Colonic mucosa (tissue), 4 donors: ENCODE measurements at places on chromosomes 16 and 17. TPM values are rescaled to one million over a fixed set of nuclear protein-coding genes. Genes with fewer than 3 reads are reported as not detected.

- no peak for DNase-seq
- no peak overlapping the region for H3K27ac ChIP-seq
- no peaks in the 10 kb centered on the region for H3K27me3 ChIP-seq
- H3K4me1 ChIP-seq, result peaks cover 3% of the 10 kb centered on the region
- no peaks in the 10 kb centered on the region for H3K36me3 ChIP-seq
- H3K4me3 ChIP-seq, result no peak overlapping the region
Observed at GRCh38 chr17:4734857-4735475, 3.7 kb downstream of the MED11 start.

GRCh38 chr16:46713634-46714033, 24.2 kb downstream of the ORC6 start:
- no peaks in the 10 kb centered on the region for H3K36me3 ChIP-seq
- no peaks in the 10 kb centered on the region for H3K4me1 ChIP-seq
- no peak overlapping the region for H3K27ac ChIP-seq
- H3K27me3 ChIP-seq, result no peaks in the 10 kb centered on the region
- DNase-seq, result no peak

GRCh38 chr16:14668556-14669223, 25.4 kb downstream of the PLA2G10 start:
- peaks cover 12% of the 10 kb centered on the region for H3K36me3 ChIP-seq
- no peaks in the 10 kb centered on the region for H3K27me3 ChIP-seq
- peak overlapping the region; percentile 81 for H3K27ac ChIP-seq
- no peak overlapping the region for H3K4me3 ChIP-seq
- peaks cover 3% of the 10 kb centered on the region for H3K4me1 ChIP-seq

- H3K27me3 ChIP-seq, result no peaks in the 10 kb centered on the region
- peak; percentile 63 for DNase-seq
- no peak overlapping the region for H3K27ac ChIP-seq
- H3K4me3 ChIP-seq, result no peak overlapping the region
Observed at GRCh38 chr16:81493755-81494433, 49.3 kb downstream of the CMIP start.

DNA sequence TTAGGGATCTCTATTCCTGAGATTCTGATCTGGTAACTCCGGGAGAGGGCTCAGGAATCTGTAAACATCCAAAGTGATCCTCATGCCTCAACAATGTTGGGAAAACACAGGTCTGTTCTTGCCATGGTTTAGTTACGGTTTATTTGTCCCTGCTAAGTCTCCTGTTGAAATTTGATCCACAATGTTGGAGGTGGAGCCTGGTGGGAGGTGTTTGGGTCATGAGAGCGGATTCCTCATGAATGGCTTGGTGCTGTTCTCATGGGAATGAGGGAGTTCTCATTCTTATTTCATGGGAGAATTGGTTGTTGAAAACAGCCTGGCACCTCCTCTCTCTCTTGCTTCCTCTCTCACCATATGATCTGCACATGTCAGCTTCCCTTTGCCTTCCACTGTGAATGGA, 608.6 kb upstream of the GOT2 start:
- H3K36me3 ChIP-seq, result no peaks in the 10 kb centered on the region
- no peak for DNase-seq
- H3K4me1 ChIP-seq, result no peaks in the 10 kb centered on the region
- no peaks in the 10 kb centered on the region for H3K27me3 ChIP-seq
- H3K27ac ChIP-seq, result no peak overlapping the region

- peak within 1 kb of the TSS; percentile 38 for H3K27ac ChIP-seq
- H3K36me3 ChIP-seq, result no peaks in the 10 kb centered on the region
- DNase-seq, result peak; percentile 94
- peaks cover 44% of the 10 kb centered on the region for H3K27me3 ChIP-seq
Observed at GRCh38 chr17:47850692-47851573, at the start of gene SP6. SP6 (minus strand) TSS chr17:47851163; CDS start chr17:47848429, 2,734 bp downstream.

DNA sequence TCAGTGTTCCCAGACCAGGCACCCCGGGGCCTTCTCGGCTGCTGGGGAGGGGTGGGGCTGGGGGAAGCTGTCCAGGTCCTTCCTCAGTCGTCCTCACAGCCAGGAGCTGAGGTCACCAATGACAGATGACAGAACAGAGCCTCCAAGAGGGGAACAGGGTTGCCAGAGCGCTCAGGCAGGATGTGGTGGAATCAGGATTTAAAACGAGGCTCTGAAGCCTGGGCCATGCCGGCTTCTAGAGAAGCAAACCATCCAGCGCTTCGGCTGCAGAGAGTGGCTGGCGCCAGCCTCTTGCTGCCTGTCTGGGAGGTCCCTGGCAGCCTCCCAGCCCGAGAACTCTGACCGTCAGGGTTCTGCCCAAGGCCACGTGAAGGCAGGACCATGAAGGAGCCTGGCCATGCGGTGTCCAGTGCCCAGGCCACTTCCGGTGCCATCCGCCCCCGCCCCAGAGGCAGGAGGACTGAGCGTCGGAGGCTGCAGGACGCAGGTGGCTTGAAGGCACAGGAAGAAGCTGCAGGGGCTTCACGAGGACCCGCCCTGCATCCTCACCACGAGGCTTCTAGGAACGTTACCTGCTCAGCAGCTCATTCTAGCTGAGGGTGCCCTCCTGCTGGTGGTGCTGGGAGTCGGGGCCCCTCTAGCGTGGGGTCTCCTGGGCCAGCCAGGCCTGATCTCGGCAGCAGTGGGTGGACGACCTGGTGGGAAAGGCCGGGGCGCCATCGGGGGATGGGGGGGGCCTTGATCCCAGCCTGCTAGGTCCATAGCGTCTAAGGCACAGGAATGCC, 78.5 kb downstream of the KLHDC4 start:
- no peaks in the 10 kb centered on the region for H3K27me3 ChIP-seq
- DNase-seq, result no peak
- no peaks in the 10 kb centered on the region for H3K4me1 ChIP-seq
- H3K36me3 ChIP-seq, result no peaks in the 10 kb centered on the region
- H3K27ac ChIP-seq, result no peak overlapping the region
- no peak overlapping the region for H3K4me3 ChIP-seq

- no peaks in the 10 kb centered on the region for H3K4me1 ChIP-seq
- H3K36me3 ChIP-seq, result no peaks in the 10 kb centered on the region
- H3K4me3 ChIP-seq, result no peak overlapping the region
- no peaks in the 10 kb centered on the region for H3K27me3 ChIP-seq
- no peak for DNase-seq
Observed at GRCh38 chr16:11481987-11482386, 104.7 kb downstream of the LITAF start.

- no peaks in the 10 kb centered on the region for H3K27me3 ChIP-seq
- no peaks in the 10 kb centered on the region for H3K36me3 ChIP-seq
- H3K4me3 ChIP-seq, result no peak overlapping the region
Observed at GRCh38 chr17:50452630-50453300, 15.9 kb downstream of the CHAD start.

- H3K4me3 ChIP-seq, result no peak overlapping the region
- no peaks in the 10 kb centered on the region for H3K27me3 ChIP-seq
- DNase-seq, result no peak
- no peaks in the 10 kb centered on the region for H3K36me3 ChIP-seq
- no peaks in the 10 kb centered on the region for H3K4me1 ChIP-seq
Observed at GRCh38 chr16:4081521-4082021, 34.7 kb downstream of the ADCY9 start.

DNA sequence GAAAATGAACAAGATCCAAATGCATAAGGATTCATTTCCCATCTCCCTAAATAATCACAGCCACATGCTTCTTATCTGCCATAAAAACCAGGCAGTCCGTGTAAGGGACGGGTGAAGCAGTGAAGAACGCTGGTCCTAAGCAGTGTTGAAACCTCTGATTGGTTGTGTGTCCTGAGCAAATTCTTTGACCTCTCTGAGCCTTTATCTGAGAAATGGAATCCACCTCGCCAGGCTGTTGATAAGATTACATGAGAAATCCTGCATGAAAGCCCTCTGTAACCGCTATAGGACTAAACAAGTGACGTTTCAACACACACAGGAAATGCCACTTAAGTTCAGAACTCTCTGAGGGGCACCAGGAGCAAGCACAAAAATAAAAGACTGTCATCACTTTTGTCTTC, 26.8 kb downstream of the GAS7 start:
- no peaks in the 10 kb centered on the region for H3K27me3 ChIP-seq
- no peak overlapping the region for H3K27ac ChIP-seq
- no peak for DNase-seq
- H3K36me3 ChIP-seq, result no peaks in the 10 kb centered on the region

DNA sequence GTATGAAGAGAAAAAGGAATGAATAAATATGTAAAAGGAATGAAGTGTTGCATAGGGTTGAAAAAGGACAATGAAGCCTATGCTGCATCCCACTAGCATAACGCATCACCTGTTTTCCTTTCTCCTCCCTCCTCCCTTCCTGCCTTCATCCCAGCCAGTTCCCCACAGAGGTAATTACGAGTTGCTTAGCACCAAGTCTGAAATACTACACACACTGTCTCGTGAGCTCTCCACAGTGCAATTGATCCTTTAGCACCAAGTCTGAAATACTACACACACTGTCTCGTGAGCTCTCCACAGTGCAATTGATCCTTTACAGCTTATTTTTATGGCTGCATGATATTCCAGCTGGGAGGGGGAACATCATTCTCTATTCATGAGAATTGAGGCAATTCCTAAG, 1.1 kb upstream of the DRC7 start:
- no peaks in the 10 kb centered on the region for H3K4me1 ChIP-seq
- no peak for DNase-seq
- no peak overlapping the region for H3K4me3 ChIP-seq
- no peaks in the 10 kb centered on the region for H3K27me3 ChIP-seq

GRCh38 chr17:78362671-78363070, 2.8 kb upstream of the SOCS3 start:
- H3K27me3 ChIP-seq, result no peaks in the 10 kb centered on the region
- no peak overlapping the region for H3K4me3 ChIP-seq
- H3K36me3 ChIP-seq, result peaks cover 6% of the 10 kb centered on the region
- DNase-seq, result no peak

DNA sequence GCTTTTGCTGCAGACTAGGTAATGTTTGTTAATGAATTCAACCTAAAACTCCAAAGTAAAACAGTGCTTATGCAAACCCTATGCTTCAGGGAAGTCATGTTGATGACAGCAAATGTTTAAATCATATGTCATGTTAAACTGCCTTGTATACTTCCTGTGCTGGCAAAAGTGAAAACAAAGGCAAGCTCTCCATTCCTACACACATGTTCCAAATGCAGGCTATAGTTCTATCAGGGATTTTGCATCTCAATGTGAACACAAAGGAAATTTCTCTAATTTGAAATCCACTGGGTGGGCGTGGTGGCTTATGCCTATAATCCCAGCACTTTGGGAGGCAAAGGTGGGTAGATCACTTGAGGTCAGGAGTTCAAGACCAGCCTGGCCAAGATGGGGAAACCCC, 19.3 kb downstream of the UNK start:
- no peak overlapping the region for H3K27ac ChIP-seq
- H3K36me3 ChIP-seq, result no peaks in the 10 kb centered on the region

DNA sequence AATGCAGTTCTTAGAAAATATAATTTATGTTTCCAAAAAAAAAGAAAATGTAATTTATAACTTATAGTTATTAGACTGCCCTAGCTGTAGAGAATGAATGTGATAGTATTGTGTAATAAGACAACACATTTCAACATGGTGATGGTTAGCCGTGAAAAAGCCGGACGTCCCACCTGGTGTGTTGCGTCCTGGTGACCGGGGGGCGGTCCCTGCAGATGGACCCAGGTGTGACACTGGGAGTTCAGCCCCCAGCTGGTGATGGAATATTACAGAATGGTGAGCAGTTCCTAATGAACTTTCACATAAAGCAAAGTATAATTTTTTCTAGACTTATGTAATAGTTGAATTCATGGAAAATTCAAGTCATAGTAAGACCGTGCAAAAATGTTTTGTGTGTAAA, 132.8 kb downstream of the LAT start:
- no peaks in the 10 kb centered on the region for H3K36me3 ChIP-seq
- no peak for DNase-seq
- H3K27me3 ChIP-seq, result no peaks in the 10 kb centered on the region
- no peak overlapping the region for H3K27ac ChIP-seq
- H3K4me1 ChIP-seq, result no peaks in the 10 kb centered on the region

DNA sequence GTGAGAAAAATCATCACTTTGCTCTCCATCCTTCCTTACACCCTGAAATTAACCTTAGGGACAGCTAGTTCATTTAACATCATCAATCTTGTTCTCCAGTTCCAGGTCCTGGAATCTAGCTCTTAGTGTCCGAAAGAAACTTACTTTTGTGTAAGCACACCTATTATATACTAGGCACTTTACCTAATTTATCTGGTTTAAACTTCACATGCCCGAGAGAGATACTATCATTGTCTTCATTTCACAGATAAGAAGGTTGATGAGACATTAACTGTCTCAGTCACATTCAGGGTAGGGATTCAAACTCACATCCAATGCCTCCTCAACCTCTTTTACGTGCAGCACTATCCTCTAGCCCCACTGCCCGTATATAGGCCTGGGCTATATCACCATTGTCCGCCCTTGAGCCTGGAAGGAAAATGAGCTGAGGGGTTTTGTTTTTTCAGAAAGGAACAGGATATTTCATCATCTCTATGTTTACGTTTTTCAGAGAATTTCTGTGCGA, 501 bp upstream of the AP2B1 start:
- H3K4me3 ChIP-seq, result peak overlapping the region; percentile 69
- DNase-seq, result peak; percentile 21
- H3K27ac ChIP-seq, result peak overlapping the region; percentile 88
- H3K27me3 ChIP-seq, result no peaks in the 10 kb centered on the region

- H3K27ac ChIP-seq, result no peak overlapping the region
- H3K4me3 ChIP-seq, result no peak overlapping the region
- no peaks in the 10 kb centered on the region for H3K4me1 ChIP-seq
Observed at GRCh38 chr16:82638095-82638798, 11.5 kb downstream of the CDH13 start.

- H3K27ac ChIP-seq, result no peak overlapping the region
- no peak for DNase-seq
- H3K4me3 ChIP-seq, result no peak overlapping the region
- no peaks in the 10 kb centered on the region for H3K4me1 ChIP-seq
- peaks cover 7% of the 10 kb centered on the region for H3K27me3 ChIP-seq
- no peaks in the 10 kb centered on the region for H3K36me3 ChIP-seq
Observed at GRCh38 chr16:83996481-83997252, 28.6 kb downstream of the NECAB2 start.

- H3K36me3 ChIP-seq, result no peaks in the 10 kb centered on the region
- no peak for DNase-seq
- H3K27me3 ChIP-seq, result no peaks in the 10 kb centered on the region
- peak overlapping the region; percentile 64 for H3K27ac ChIP-seq
- H3K4me1 ChIP-seq, result peaks cover 7% of the 10 kb centered on the region
- H3K4me3 ChIP-seq, result no peak overlapping the region
Observed at GRCh38 chr17:76657505-76658241, 14.1 kb upstream of the ST6GALNAC1 start.

GRCh38 chr16:88911136-88911945, 44.9 kb upstream of the PABPN1L start:
- DNase-seq, result no peak
- H3K4me1 ChIP-seq, result no peaks in the 10 kb centered on the region
- H3K27ac ChIP-seq, result no peak overlapping the region
- H3K4me3 ChIP-seq, result no peak overlapping the region

GRCh38 chr17:47840001-47840741, 902 bp downstream of the SCRN2 start:
- no peak overlapping the region for H3K27ac ChIP-seq
- H3K36me3 ChIP-seq, result no peaks in the 10 kb centered on the region
- H3K27me3 ChIP-seq, result no peaks in the 10 kb centered on the region

- H3K4me3 ChIP-seq, result no peak overlapping the region
- no peak overlapping the region for H3K27ac ChIP-seq
- no peaks in the 10 kb centered on the region for H3K4me1 ChIP-seq
- H3K36me3 ChIP-seq, result no peaks in the 10 kb centered on the region
Observed at GRCh38 chr17:32120141-32120540, 22.2 kb upstream of the RHOT1 start.

The TEKT5 gene
- 0.21 TPM for total RNA-seq

The CIBAR2 gene
- not detected for total RNA-seq

The TERB1 gene
- not detected for total RNA-seq

The HCRT gene
- not detected for total RNA-seq

The CEMP1 gene
- total RNA-seq, result 0.54 TPM

The AGRP gene
- total RNA-seq, result not detected

The NOS2 gene
- 29.7 TPM for total RNA-seq

The NSRP1 gene
- 20.9 TPM for total RNA-seq

The FOXL1 gene
- 2.5 TPM for total RNA-seq

The TNFRSF17 gene
- total RNA-seq, result 1.3 TPM

The LRRC75A gene
- total RNA-seq, result 49.4 TPM

The IL4R gene
- 74.8 TPM for total RNA-seq
